ENCODE measurements at places on chromosomes 11 and 22.

DNA sequence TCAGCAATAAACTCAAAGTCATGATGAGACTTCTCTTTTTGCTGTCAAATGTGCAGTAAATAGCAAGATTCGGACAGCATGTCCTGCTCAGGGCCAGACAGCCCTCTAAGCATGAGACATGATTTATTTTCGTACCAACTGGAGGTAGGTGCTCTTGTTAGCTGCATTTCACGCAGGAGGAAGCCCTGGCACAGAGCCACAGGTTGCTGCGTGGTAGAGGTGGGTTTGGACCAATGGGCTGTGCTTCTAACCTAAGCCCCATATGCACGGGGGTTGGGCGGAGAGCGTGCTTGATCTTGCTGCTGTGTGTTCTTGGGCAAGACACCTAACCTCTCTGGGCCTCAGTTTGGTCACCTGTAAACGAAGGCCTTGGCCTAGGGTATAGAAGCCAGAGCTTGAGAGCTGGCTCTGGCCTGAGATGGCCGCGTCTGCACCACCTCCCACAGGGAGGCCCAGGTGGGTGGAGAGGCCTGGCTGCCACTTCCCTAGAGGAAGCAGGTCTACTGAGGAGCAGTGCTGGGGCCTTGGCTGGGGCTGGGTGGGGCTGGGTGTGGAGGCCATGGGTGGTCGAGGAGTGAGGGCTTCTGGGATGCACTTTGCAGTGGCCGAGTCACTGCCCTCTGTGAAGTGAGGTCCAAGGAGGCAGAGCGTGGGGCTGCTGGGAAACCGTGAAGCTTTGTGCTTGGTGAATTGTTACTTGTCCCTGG is 38.5 kb upstream of the GRAMD4 start:
- no peak for DNase-seq

DNA sequence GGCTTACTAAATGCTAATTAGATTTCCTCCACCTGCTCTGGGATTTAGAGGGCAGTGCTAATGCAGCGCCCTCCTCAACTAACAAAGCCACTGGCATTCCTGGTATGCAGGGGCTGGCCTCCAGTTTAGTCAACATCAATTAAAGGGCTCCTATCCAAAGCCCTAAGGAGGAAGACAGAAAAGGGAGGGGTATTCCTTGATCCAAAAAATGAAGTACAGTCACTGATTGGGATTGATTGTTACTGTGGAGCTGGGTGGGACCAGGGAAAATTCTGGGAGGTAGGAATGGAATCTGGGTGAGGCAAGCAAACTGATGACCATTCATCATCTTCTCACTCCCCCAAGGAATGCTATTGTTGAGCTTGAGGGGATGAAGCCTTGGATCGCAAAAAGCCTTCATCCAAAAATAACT is 52.2 kb downstream of the GAB2 start:
- no peak for DNase-seq

- no peak for DNase-seq
These were observed 81.5 kb downstream of the WT1 start for GRCh38 chr11:32353884-32354283.

DNA sequence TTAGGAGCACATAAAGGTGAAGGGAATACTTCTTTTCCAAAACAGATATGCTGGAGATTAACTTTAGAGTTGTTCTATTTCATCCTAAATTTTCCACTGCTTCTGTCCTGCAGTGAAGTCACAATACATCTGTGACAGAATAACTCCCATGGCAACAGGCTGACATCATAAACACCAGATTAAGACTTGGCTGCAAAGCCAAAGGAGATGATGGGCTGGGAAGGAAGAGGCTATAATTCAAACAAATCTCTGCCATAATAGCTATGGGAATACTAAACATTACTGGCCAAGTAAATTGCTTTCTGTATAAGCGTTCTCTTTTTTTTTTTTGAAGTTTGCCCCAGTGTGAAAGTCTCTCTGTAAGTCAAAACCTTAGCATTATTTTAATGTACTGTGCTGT is 107.7 kb downstream of the CADM1 start:
- DNase-seq, result no peak

- no peak for DNase-seq
These were observed 78.4 kb upstream of the CCDC90B start for GRCh38 chr11:83364500-83365045.

DNA sequence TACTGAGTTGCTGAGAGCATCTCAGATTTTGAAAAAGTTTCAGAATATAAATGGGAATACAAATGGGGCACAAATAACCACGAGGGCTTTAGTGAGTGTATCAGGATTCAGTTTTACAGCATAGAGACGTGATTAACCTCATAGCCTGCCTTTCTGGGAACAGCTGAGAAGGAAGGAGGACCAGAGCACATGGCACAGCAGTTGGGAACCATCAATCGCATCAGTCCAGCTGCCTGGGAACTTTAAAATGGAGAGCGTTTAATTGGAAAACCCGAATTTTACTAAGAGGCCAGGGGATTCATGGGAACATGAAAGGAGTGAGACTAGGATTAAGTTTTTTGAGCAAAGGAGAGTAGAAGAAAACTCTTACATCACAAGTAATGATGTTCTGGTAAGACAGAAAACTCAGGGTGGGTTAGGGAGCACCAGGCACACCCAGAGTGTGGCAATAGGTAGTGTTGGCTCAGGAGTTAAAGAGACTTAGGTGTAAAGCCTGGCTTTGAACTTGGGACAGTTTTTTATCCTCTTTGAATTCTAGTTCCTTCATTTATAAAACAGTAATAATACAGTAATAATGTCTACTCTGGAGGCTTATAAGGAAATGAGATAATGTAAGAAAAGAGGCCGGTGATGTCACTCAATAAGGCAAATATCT is 40.2 kb downstream of the FZD4 start:
- DNase-seq, result no peak

- no peak for DNase-seq
These were observed 58.2 kb downstream of the OR10A6 start for GRCh38 chr11:7872890-7873289.

GRCh38 chr11:72924568-72925190 is 110.5 kb downstream of the ATG16L2 start:
- DNase-seq, result peak; percentile 14

GRCh38 chr11:46363455-46364005 is 16.3 kb downstream of the DGKZ start:
- DNase-seq, result peak; percentile 40

DNA sequence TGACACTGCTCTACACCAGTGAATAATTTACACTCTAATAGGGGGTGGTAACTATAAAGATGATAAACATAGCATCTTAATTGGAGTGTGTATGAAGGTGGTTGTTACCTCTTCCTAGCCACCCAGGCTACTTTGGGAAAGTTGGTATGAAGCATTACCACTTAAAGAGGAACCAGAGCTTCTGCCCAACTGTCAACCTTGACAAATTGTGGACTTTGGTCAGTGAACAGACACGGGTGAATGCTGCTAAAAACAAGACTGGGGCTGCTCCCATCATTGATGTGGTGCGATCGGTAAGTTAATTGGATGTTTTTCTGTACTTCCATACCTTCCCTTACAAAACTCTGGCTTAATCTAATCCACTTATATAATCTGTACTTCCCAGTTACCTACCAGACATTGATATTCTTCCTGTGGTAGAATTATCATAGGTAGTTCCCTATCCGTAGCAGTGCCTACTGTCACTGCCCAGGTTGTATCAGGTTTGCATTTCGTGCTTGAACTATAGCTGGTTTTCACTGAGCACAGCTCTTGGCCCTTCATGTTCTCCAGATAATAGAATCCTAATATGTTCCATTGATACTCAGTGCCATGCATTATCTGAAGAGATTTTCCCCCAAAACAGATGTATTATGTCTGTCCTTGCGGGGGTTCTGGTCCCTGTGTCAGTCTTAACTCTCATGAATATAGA is 2.2 kb downstream of the RPL27A start:
- DNase-seq, result no peak

- no peak for DNase-seq
These were observed 384.0 kb downstream of the DCDC1 start for GRCh38 chr11:30985536-30985935.

- DNase-seq, result no peak
These were observed 254.6 kb upstream of the CCDC90B start for GRCh38 chr11:83540728-83541127.

GRCh38 chr11:68099474-68100405 is 21.4 kb downstream of the CHKA start:
- DNase-seq, result peak; percentile 72

- DNase-seq, result no peak
These were observed 14.6 kb downstream of the PARVG start for GRCh38 chr22:44195189-44195871.

GRCh38 chr22:38938221-38938620 is 19.2 kb upstream of the APOBEC3A start:
- DNase-seq, result no peak

- no peak for DNase-seq
These were observed 2.8 kb upstream of the PACSIN2 start for GRCh38 chr22:43017525-43018460.

DNA sequence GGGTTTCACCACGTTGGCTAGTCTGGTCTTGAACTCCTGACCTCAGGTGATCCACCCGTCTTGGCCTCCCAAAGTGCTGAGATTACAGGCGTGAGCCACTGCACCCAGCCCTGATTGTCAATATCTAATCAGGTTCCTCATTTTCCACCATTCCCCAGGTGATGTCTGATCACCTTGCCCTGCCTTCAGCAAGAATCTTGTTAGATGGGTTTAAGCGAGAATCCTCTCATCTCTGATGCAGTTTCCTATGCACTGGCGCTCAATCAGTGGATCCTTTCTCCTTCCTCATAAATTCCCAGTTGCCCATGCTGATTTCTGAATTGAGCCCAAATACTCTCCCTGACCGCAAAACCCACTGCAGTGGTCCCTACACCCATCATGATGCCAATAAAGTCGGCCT is 664 bp upstream of the ZC3H7B start:
- DNase-seq, result no peak

DNA sequence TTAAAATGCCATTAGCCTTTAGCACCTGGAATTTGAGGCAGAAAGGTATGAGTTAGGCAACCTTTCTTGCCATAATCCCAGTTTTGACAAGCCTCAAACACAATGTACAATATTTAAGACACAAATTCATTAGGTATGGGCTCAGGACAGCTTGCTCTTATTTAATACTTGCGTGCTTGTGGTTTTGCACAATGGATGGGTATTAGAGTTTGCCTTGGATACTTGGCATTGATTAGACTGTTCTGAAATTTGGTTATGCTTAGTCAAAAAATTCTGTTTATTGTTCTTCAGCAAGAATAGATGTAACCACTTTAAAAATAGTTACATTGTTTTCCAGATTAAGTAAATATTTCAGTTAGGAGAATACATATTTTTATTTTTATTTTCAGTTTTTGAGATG is 5.4 kb upstream of the C11orf65 start:
- DNase-seq, result no peak

DNA sequence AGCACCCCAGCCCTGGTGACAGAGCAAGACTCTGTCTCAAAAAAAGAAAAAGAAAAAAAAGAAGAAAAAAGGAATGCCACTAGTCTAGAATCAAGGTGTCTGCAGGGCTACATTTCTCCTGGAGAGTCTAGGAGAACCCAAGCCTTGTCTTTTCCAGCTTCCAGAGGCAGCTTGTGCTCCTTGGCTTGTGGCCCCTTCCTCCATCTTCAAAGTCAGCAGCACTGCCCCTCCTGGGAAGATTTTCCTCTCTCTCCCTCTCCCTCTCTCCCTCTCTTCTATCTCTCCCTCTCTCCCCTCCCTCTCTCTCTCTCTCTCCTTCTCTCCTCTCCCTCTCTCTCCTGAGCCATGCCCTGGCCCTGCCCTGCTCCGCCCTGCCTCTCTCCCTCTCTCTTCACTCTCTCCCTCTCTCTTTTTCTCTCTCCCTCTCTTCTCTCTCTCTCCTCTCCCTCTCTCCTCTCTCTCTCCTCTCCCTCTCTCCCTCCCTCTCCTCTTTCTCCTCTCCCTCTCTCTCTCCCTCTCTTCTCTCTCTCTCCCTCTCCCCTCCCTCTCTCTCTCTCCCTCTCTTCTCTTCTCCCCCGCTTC is 97.7 kb upstream of the FGF3 start:
- DNase-seq, result no peak

DNA sequence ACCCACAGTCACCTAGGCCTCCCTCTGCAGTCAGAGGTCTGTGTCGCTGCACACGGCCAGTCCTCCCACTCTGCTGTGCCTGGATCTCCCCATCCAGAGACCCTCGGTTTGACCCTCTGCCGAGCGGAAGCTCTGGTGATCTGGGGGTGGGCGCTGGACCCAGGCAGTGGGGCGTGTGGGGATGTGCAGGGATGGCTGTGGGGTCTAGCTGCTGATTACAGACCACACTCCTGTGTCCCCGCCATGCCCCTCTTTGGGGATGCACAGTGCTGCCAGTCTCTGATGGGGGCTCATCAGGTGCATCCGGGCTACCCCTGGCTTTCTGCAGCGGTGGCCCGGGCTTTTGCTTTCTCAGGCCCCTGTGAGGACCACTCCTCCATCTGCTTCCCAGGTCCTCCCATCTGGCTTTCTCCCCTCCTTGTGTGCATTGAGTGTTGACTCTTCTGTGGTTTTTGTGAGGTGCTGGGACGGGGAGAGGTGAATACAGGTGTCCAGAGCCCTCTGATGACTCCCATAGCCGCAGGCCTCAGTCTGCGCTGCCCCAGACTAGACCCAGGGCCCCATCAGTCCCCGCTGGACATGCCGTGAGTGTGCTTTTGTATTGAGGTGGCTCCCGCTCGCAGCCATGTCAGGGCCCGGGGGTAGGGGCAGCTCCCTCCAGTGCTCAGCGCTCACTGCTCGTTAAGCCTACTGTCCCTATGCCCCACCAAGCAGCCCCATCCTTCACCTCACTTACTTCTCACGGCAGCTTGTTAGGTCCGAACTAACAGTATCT is 251.6 kb downstream of the TBC1D22A start:
- no peak for DNase-seq

DNA sequence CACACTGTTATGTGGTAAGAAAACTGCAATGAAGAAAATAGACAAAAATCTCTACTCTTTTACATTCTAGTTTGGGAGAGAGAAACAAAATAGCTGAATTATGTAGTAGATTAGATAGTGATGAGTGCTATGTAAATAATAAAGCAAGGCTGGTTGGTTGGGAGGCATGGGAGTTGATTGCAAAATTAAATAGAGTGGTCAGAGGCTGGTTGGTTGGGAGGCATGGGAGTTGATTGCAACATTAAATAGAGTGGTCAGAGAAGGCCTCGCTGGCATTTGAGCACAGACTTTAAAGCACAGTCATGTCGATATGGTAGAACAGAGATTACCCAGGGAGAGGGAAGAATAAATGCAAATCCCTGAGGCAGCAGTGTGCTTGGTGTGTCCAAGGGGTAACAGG is 22.4 kb downstream of the SIK2 start:
- DNase-seq, result no peak

GRCh38 chr11:32200136-32200847 is 109.4 kb downstream of the RCN1 start:
- DNase-seq, result no peak

- DNase-seq, result no peak
These were observed 54.4 kb downstream of the SVIP start for GRCh38 chr11:22775248-22775647.

GRCh38 chr11:123682696-123683410 is 28.4 kb upstream of the SCN3B start:
- no peak for DNase-seq
